A549 treated with CpdA at 1 μM for 4 hours (cell line): ENCODE measurements at places on chromosomes 5 and 9. TPM values are rescaled to one million over a fixed set of nuclear protein-coding genes. Genes with fewer than 3 reads are reported as not detected.

Gene PHAX
- 49.3 to 69.2 TPM (median 53.1 TPM) in 5 replicates for total RNA-seq

Gene RANBP17
- 1.9 to 3.1 TPM (median 2.3 TPM) in 5 replicates for total RNA-seq

Gene SMIM33
- total RNA-seq = not detected in 5 replicates

Gene PGM5
- total RNA-seq = not detected in 5 replicates

Gene ERAP2
- 1.1 to 1.6 TPM (median 1.3 TPM) in 5 replicates for total RNA-seq

Gene SPINK7
- total RNA-seq = not detected in 5 replicates

Gene ECM2
- 0.10 to 0.22 TPM (median 0.12 TPM) in 5 replicates for total RNA-seq

Gene GNE
- total RNA-seq = 11.3 to 16.7 TPM (median 13.7 TPM) in 5 replicates
